ENCODE measurements at places on chromosomes 16 and 17. TPM values are rescaled to one million over a fixed set of nuclear protein-coding genes. Genes with fewer than 3 reads are reported as not detected.

GRCh38 chr17:6072157-6072556, 2.0 kb downstream of the WSCD1 start:
- H3K4me1 ChIP-seq = no peaks in the 10 kb centered on the region
- peaks cover 35% of the 10 kb centered on the region for H3K27me3 ChIP-seq
- no peak overlapping the region for H3K27ac ChIP-seq

The NOTUM gene
- 0.66 TPM for total RNA-seq

GRCh38 chr16:19417640-19418039, at the start of gene TMC5:
Gene TMC5 (plus strand): TSS chr16:19417883. CDS start chr16:19440039, 22,156 bp downstream.
- no peak within 1 kb of the TSS for H3K4me3 ChIP-seq
- H3K4me1 ChIP-seq = no peaks in the 10 kb centered on the region
- DNase-seq = no peak
- no peaks in the 10 kb centered on the region for H3K36me3 ChIP-seq
- H3K27ac ChIP-seq = no peak within 1 kb of the TSS

DNA sequence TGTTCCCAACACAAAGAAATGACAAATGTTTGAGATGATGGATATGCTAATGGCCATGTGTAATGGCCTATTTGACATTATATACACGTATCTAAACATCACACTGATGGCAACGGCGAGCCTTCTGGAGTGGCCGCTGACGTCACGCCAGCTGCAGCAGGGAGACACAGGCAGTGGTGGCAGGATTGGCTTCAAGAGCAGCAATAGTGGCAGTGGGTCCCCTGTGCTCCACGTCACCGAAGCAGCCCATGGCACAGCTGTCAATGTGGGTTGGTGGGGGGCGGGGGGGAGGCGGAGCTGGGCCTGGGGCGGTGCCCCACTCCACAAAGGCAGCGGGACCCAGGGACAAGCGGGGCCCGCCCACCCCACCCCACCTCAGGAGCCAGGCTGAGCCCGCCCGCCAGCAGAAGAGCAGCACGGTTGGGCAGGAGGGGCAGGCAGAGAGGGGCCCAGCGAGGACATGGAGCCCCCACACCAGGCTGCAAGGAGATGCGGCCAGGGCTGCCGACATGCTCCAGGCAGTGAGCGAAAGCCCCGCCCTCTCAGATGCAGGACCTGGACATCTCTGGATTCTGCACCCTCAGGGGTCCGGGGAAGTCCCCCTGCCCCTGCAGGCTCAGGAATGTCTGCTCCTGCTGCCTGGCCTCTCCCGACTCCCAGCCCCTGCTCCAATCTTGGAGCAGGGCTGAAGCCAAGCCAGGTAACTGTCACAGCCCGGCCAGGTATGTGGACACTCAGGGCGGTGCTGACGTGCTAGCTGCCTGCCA, 64.6 kb downstream of the USP32 start:
- no peak overlapping the region for H3K27ac ChIP-seq
- no peaks in the 10 kb centered on the region for H3K4me1 ChIP-seq
- no peak overlapping the region for H3K4me3 ChIP-seq
- no peaks in the 10 kb centered on the region for H3K27me3 ChIP-seq
- H3K36me3 ChIP-seq = peaks cover 11% of the 10 kb centered on the region
- DNase-seq = no peak

The ANKRD40CL gene
- not detected for total RNA-seq

The MT1M gene
- total RNA-seq = 0.28 TPM

The OR1A1 gene
- total RNA-seq = not detected

- no peak overlapping the region for H3K4me3 ChIP-seq
- no peak overlapping the region for H3K27ac ChIP-seq
- no peak for DNase-seq
Measured at GRCh38 chr16:71424626-71425025, 17.2 kb downstream of the TLE7 start.

The UNC45B gene
- 0.76 TPM for total RNA-seq

The KIAA0513 gene
- total RNA-seq = 3.4 TPM

- no peak overlapping the region for H3K4me3 ChIP-seq
- H3K36me3 ChIP-seq = peaks cover 4% of the 10 kb centered on the region
- H3K4me1 ChIP-seq = peaks cover 5% of the 10 kb centered on the region
- H3K27me3 ChIP-seq = no peaks in the 10 kb centered on the region
Measured at GRCh38 chr16:81532491-81533174, 88.0 kb downstream of the CMIP start.

GRCh38 chr17:57622683-57623433, 122.2 kb downstream of the CCDC182 start:
- no peak for DNase-seq
- H3K36me3 ChIP-seq = peaks cover 83% of the 10 kb centered on the region
- peaks cover 5% of the 10 kb centered on the region for H3K4me1 ChIP-seq

DNA sequence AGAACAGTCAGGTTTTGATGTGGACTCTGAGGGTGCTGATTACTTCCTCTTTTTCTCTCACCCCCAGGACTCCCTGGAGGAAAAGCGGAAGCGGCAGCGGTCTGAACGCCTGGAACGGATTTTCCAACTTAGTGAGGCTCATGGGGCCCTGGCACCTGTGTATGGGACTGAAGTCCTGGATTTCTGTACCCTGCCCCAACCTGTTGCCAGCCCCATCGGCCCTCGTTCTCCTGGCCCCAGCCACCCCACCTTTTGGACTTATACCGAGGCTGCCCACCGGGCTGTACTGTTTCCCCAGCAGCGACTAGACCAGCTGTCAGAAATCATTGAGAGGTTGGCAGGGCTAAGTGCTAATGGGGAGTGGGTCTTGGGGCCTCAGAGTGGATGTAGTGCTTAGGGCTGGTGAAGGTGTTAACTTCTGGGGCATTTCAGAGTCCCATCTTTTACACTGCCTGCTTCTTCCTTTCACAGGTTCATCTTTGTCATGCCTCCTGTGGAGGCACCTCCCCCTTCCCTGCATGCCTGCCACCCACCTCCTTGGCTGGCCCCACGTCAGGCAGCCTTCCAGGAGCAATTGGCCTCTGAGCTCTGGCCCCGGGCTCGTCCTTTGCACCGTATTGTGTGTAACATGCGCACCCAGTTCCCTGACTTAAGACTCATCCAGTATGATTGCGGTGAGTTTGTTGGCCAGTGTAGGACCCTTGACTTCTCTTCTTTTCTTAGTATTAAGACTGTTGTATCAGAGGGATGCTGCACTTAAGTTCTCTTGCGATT, 19.1 kb upstream of the PHKG2 start:
- H3K4me3 ChIP-seq = no peak overlapping the region
- H3K27me3 ChIP-seq = no peaks in the 10 kb centered on the region

DNA sequence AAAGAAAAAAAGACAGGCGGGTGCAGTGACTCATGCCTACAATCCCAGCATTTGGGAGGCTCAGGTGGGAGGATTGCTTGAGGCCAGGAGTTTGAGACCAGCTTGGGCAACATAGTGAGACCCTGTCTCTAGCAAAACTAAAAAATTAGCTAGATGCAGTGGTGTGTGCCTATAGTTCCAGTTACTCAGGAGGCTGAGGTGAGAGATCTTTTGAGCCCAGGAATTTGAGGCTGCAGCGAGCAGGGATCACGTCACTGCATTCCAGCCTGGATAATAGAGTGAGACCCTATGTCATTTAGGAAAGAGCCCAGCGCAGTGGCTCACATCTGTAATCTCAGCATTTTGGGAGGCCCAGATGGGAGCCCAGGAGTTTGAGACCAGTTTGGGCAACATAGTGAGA, 126.6 kb downstream of the CMIP start:
- no peak overlapping the region for H3K4me3 ChIP-seq
- H3K27me3 ChIP-seq = no peaks in the 10 kb centered on the region
- no peak overlapping the region for H3K27ac ChIP-seq
- H3K36me3 ChIP-seq = no peaks in the 10 kb centered on the region

GRCh38 chr17:35171834-35172233, 22.4 kb downstream of the SLC35G3 start:
- H3K4me3 ChIP-seq = no peak overlapping the region
- no peak for DNase-seq
- H3K27me3 ChIP-seq = no peaks in the 10 kb centered on the region
- H3K27ac ChIP-seq = no peak overlapping the region
- H3K4me1 ChIP-seq = peaks cover 3% of the 10 kb centered on the region

DNA sequence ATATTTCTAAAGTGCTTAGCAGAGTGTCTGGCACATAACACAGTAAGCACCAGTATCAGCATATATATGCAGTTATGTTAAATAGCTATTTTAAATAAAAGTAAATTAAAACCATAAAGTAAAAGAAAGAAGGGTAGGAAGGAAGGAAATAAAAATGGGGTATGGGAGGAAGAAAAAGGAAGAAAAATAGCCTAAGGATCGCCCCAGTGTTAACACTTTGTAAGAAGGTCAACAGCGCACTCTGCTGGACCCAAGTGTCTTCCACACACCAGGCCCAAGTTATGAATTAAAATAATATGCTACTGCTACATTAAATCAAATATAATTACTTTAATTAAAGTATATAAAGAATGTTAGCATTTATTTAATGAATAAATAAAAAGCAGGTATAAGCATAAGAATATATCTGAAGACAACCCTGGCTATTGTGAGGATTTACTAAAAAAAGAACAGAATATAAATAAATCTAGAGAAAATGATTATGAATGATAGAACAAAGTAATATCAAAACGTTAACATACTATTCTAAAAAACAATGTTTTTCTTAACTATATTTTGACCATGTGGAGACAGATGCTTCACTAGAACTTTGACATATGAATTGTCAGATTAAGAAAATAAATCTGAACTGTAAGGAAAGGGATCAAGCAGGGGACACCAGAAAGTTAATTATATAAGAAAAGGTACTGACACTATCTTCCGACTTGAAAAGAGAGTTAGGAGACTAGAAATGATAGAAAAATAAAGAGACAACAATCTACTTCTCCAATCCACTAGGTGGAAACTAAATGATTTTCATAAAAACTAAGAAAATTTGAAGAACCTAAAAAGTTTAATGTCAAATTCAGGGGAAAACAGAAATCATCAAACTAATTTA, 25.9 kb downstream of the BRIP1 start:
- peak; percentile 48 for DNase-seq
- no peak overlapping the region for H3K4me3 ChIP-seq
- H3K27ac ChIP-seq = no peak overlapping the region
- no peaks in the 10 kb centered on the region for H3K36me3 ChIP-seq
- H3K4me1 ChIP-seq = no peaks in the 10 kb centered on the region

DNA sequence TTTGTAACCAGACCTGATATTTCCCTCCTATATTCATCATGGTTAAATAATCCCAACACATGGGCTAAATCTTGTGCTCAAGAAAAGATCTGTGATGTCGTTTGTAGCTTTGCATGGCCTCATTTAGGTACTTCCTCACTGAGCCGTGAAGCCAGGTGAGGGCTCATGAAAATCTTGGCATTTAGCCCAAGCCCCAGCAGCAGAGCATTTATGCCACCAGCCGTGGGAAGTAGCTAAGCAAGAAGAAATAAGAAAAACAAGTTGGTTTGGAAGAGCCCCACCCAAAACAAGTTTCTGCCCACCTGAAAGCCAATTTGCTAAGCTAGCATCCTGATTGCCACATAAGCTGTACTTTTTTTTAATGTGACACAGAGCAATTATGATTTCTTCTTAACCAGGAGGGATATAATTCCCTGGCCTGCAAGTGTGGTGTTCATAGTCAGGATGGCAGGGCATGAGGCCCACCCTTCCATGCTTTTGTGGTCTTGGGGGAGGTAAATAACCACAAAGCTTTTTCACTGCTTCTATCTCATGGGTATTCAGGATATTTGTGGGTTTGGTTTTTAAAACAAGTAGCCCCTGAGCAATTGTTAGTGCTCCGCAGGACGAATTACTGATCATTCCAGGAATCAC, 10.5 kb downstream of the TMIGD1 start:
- H3K27ac ChIP-seq = no peak overlapping the region
- peaks cover 4% of the 10 kb centered on the region for H3K4me1 ChIP-seq
- H3K36me3 ChIP-seq = no peaks in the 10 kb centered on the region
- no peak for DNase-seq
- H3K27me3 ChIP-seq = no peaks in the 10 kb centered on the region

DNA sequence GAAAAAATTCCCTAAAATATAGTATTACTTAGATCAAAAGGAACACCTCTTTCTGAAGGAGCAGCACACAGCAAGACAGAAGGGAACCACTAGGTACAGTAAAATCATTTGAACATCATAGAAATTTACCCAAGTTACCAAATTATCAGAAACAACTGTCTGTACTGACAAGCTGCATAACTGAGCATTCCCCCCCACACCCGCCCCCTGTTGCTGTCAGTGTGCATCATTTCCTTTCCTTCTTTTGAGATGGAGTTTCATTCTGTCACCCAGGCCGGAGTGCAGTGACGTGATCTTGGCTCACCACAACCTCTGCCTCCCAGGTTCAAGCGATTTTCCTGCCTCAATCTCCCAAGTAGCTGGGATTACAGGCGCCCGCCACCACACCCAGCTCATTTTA, 120.7 kb downstream of the TRIM37 start:
- H3K4me1 ChIP-seq = no peaks in the 10 kb centered on the region
- H3K4me3 ChIP-seq = no peak overlapping the region
- H3K27ac ChIP-seq = no peak overlapping the region
- DNase-seq = no peak
- H3K36me3 ChIP-seq = no peaks in the 10 kb centered on the region

GRCh38 chr17:40463122-40463550, 19.9 kb downstream of the IGFBP4 start:
- no peak for DNase-seq
- H3K27ac ChIP-seq = no peak overlapping the region
- H3K4me3 ChIP-seq = no peak overlapping the region

GRCh38 chr17:46208997-46209396, 15.8 kb upstream of the KANSL1 start:
- H3K4me3 ChIP-seq = no peak overlapping the region
- no peak for DNase-seq
- peaks cover 4% of the 10 kb centered on the region for H3K36me3 ChIP-seq
- H3K27ac ChIP-seq = no peak overlapping the region

The TEX2 gene
- total RNA-seq = 8.0 TPM

- H3K36me3 ChIP-seq = peaks cover 58% of the 10 kb centered on the region
- H3K27ac ChIP-seq = peak overlapping the region; percentile 37
- H3K4me3 ChIP-seq = no peak overlapping the region
- DNase-seq = no peak
- peaks cover 6% of the 10 kb centered on the region for H3K4me1 ChIP-seq
Measured at GRCh38 chr16:89764711-89765201, 43.4 kb downstream of the ZNF276 start.

- H3K36me3 ChIP-seq = no peaks in the 10 kb centered on the region
- DNase-seq = no peak
Measured at GRCh38 chr17:64920419-64921172, 1.3 kb upstream of the LRRC37A3 start.

- no peak overlapping the region for H3K27ac ChIP-seq
- no peaks in the 10 kb centered on the region for H3K27me3 ChIP-seq
Measured at GRCh38 chr17:20116683-20117309, 107.6 kb downstream of the SPECC1 start.

The CHAD gene
- 0.05 TPM for total RNA-seq

The KRT17 gene
- 195 TPM for total RNA-seq

DNA sequence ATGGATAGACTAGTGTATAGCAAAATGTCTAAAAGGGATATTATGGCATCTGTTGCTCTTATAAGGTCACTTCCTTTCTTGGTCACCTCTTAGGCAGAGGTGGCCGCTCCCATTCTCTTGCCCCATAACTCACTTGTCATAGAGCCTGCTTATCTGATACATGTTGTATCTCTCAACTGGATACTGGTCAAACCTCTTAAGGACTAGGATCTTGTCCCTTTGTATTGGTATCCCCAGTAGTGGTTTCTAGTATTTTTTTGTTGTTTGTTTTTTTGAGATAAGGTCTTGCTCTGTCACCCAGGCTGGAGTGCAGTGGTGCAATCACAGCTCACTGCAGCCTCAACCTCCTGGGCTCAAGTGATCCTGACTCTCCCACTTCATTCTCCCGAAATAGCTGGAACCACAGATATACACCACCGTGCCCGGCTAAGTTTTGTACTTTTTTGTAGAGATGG, 27.0 kb downstream of the ZSWIM7 start:
- DNase-seq = no peak
- H3K4me1 ChIP-seq = peaks cover 4% of the 10 kb centered on the region
- H3K27ac ChIP-seq = no peak overlapping the region
- no peak overlapping the region for H3K4me3 ChIP-seq
- no peaks in the 10 kb centered on the region for H3K27me3 ChIP-seq

All from thymus (tissue), 14 donors.